ENCODE measurements at places on chromosomes 12 and 14.

DNA sequence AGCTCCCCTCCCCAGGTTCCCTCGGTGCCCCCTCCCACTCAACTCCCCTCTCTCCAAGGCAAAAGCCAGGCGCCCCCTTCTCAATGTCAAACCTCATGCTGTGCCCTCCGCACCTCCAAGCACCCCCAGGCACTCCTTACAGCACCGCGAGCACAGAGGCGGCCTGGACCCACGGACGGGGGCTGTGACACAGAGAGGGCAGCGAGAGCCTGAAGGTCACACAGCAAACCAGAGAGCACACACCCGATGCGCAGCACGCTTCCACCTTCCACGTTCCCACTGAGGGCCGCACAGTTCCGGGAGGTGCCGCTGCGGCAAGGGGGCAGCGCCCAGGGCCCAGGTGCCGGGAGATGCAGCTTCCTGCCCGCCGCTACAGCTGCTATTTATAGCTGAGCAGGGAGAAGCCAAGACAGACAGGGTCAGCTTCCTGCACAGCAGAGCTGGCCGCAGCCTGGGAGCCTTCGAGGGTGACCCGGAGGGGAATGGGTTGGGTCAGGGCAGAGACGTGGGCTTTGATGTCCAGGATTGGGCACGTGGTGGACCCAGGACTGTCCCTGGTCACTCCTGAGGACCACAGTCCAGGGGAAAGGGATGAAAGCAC, 12.9 kb downstream of the NCOR2 start:
- DNase-seq, result no peak

GRCh38 chr14:100297320-100298300, 8.6 kb downstream of the SLC25A29 start:
- DNase-seq, result peak; percentile 77

GRCh38 chr14:75487155-75487671, 35.1 kb upstream of the BATF start:
- DNase-seq, result no peak

DNA sequence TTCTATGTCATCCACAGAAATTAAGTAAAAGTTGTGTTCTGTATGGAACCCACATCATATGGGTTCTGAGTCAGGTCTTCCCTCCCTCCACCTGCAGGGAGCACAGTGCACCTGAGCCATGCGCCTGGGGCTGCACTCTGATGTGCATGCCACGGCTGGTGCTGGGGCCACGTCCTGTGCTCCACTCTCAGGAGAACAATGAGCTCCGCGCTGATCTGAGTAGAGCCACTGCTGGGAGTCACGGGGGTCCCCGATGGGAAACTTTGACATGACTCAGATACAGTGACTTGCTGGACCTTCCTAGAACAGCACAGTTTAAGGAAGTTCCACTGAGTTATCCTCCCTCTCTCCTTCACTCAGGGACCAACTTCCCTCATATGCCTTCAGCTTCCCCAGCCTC, 683.4 kb downstream of the TMEM121 start:
- no peak for DNase-seq

DNA sequence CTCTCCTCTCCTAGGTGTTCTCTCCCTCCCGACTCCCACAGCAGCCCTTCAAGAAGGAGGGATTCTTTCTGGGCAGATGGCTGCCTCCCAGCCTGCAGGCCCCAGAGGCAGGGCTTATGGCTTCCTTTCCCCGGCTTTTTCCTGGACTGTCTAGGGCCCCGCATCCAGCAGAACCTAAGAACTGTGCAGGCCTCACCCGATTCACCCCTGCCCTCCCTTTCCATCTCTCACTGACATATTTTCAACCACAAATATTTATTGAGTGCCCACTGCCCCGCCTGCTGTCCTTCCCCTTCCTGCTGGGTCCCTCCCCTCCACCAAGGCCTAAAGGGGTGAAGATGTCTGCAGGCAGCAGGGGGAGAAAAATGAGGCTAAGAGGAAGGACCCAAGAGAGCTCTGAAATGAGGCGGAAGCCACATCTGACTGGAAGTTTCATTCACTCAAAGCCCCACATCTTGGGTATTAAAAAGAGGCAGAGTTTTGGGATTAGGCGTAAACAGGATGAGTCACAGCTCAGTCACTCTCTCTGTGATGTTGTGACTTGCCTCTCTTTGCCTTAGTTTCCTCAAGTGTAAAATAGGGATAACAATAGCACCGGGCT, 2.9 kb downstream of the SCNN1A start:
- DNase-seq, result peak; percentile 62

DNA sequence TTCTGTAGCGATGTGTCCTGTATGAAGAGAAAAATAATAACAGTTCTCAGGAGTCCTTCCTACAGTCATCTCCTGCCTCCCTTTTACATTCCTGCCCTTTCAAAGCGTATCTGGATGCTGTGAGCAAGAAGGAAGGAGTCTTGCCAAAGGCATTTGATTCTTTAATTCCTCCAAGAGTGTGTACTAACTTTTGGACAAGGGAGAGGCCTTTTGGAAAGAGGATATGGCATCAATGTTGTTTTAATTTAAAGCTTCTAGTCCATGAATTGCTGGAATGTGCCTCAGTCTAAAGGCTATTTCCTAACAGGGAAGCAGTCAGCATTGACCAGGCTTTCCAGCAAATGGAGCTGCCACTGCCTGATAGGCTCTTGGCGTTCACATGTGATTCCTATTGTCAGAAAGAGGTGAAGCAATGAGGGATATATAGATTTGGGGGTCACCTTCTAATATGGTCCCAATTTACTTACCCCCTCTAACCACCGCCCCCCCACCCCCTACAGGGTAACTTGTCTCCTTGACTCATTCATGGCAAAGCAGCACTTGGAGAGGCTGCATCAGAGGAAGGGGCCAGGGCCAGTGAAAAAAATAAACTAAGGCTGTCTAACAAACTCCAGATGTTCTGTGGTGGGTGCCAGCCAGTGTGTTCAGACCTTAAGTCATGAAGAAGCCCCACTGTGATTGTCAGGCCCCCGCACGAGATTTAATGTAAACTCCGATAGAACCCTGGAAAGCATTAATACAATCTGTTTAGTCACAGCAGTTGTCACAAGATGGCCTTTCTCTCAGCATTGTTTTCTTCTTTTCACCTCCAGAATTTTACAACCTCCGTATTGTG, 220.3 kb downstream of the FBXL14 start:
- DNase-seq, result peak; percentile 66

- no peak for DNase-seq
Measured at GRCh38 chr12:106273491-106273890, 25.7 kb upstream of the CKAP4 start.

GRCh38 chr14:89618811-89619551, 201.9 kb upstream of the FOXN3 start:
- DNase-seq, result peak; percentile 87

- DNase-seq, result no peak
Measured at GRCh38 chr14:29913566-29913965, 14.1 kb downstream of the PRKD1 start.

DNA sequence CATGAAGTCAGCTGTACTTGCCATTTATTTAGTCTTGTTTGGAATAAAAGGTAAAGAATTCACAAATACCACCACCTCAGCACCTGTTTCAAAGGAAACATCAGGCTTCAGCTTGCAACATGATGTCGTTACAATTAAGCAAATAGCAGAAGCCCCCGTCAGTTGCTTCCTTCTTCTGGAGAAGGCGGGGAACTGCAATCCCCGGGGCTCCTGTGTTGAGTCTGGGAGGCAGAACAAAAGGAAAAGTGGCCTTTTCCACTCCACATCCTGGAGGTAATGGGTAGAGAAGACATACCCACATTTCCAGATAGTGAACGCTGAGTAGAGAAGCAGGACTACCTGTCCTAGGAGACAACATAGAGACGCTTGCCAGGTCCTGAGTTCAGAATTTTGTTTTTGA, 92.8 kb downstream of the DNAH10 start:
- no peak for DNase-seq

- DNase-seq, result peak; percentile 61
Measured at GRCh38 chr14:70416725-70417349, at the start of gene SYNJ2BP. Gene SYNJ2BP, minus strand, starts transcription at chr14:70417090. Its CDS starts 127 bp downstream, at chr14:70416963.

DNA sequence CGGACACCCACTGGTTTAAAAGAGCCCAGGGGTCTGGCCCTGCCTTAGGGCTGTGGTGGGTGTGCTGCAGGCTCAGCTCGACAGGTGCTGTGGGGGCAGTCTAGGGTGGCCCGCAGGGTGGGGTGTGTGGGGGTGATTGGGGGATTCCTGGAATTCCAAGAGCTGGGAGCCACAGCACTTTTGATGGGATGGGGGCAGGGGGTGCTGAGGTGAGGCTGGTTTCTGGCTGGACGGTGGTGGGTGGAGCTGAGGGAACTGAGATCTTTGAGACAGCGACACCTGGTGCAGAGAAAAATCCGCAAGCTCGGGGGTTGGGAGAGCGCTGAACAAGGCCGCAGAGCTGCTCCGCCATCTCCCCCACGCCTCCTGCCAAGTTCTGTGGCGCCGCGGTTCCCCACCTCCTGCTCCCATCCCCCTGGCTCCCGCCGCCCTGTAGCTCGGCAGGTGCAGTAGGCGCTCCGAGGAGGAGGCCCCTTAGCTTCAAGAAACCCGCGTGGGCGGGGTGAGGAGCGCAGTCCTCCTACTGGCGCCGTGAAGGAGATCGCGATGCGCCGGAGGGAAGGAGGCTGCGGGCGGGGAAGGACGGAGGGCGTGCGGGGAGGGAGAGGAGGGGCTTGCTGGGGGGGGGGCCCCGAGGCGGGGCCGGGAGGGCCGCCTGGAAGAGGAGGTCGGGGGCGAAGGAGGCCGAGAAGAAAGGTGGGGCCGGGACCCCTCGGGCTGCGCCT, 1.3 kb upstream of the TEDC1 start:
- peak; percentile 93 for DNase-seq

DNA sequence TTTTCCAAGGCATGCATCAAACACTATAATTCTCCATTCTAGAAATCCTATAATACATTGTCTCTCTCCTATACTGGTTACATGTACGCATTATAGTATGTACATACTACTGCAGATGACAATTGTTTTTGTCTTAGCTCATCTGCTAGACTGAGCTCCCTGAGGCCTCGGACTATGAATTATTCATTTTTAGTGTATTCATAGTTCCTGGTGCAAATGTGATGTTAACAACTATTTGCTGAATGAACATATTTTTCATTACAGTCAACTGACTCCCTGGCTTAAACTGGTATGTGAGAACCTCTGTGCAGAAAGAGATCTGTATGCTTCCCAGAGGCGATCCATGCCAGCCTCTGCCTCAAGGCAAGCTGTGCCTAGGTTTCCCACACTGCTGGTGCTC, 91.8 kb upstream of the PARP11 start:
- DNase-seq, result no peak

GRCh38 chr12:44021471-44021971, 185.6 kb downstream of the TMEM117 start:
- no peak for DNase-seq

GRCh38 chr14:54366736-54367735, 29.8 kb upstream of the CDKN3 start:
- DNase-seq, result peak; percentile 86

- no peak for DNase-seq
Measured at GRCh38 chr12:115756804-115757203, 520.7 kb downstream of the MED13L start.

DNA sequence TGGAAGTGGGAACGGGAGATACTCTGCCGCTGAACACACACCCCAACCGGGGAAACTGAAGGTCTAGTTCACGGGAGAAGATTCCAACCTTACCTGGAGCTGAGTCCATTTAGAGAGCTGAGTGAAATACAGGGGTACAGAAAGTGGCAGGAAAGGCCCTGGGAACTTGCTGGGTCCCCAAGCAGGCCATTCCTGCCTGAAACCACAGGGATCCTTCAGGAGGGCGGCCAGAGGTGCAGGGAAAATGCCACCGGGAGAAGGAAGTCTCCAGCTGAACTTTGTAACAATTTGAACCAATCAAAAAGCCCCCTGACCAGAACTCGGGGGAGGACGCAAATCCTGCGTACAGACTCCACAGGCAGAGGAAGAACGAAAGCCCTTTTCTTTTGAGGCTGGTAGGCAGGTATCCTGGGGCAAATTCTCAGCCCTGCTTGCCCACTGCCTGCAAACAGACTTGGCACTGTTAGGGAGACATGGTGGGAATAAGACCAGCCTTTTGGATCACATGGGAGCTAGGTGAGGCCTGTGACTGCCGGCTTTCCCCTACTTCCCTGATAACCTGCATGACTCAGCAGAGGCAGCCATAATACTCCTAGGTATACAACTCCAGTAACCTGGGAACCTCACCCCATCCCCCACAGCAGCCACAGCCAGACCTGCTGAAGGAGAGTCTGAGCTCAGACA, 170.9 kb downstream of the SEC23A start:
- DNase-seq, result no peak

DNA sequence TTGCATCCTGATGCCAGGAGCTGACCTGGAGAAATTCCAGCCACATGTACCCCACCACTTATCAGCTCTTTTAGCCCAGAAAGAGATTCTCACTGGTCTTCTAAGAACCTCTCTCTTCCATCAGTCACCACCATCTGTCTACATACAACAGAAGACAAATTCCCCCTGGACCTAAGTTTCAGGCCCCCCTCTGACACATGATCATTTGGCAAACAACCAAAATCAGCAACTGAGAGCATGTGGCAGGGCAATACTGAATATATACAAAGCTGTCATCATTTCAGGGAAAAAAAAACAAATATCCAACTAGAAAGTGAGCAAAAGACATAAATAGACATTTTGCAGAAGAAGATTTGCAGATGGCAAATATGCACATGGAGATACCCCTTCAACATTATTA, 180.2 kb downstream of the FOXN3 start:
- DNase-seq, result peak; percentile 52

DNA sequence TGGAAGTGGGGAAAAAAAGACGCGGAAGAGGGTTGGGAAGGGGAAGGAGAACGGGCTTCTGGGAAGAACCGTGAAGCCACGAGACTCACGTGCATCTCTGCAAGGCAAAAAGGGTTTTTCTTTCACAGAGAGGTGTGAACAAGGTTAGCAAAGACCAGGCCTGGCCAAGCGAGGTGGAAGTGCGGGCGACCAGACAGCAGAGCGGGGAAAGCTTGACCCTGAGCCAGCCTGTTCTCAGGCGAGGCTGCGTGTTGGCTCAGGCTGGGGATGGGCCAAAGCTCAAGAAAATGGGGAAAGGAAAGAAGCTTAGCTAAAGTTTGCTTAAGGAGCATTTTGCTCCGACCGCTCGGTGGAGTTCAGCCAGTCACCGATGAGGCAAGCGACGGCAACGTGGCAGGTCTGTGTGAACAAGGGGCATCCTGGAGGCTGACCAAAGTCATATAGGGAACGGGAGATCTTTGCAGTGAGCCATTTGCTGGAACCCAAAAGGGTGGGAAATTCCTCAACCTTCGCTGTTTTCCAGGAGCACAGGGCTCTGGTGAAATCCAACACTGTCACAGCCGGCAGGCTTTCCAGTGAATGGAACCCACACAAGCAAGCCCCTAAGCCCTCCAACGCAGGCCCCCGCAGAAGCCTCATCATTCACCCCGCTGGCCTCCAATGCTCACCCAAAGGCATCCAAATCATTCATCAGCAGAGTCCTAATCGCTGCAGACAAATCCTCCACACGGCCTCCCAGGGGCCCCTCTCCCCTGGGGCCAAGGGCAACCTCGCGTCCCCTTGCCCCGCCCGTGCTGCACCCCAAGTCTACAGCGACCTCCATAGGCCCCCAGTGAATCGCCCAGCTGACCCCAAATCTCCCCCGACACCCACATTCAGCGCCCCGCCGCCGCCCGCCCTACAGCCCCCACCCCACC, 754 bp downstream of the ZNF605 start:
- DNase-seq, result peak; percentile 80

GRCh38 chr14:97747316-97747715, 950.1 kb downstream of the VRK1 start:
- no peak for DNase-seq

- DNase-seq, result no peak
Measured at GRCh38 chr14:104968541-104969401, 9.4 kb downstream of the AHNAK2 start.
